ENCODE measurements at places on chromosomes 7 and 10.

DNA sequence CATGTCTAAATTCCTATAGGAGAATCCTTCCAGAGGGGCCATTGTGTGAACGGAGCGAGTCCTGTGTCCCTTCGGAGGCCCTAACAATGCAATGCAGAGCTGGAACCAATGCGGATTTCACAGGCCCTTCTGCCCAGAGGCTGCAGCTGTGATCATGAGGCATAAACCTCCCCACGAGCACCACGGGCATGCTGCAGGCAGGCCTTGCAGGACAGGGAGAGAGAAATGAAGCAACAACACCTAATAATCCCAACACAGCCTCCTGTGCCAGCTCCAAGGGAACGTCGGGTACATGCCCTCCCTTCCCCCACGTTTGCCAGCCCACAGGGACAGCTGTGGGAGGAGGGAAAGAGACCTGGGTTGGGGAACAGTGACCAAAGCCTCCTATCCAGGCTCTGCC, 74.4 kb downstream of the TNS3 start:
- no peak for DNase-seq

DNA sequence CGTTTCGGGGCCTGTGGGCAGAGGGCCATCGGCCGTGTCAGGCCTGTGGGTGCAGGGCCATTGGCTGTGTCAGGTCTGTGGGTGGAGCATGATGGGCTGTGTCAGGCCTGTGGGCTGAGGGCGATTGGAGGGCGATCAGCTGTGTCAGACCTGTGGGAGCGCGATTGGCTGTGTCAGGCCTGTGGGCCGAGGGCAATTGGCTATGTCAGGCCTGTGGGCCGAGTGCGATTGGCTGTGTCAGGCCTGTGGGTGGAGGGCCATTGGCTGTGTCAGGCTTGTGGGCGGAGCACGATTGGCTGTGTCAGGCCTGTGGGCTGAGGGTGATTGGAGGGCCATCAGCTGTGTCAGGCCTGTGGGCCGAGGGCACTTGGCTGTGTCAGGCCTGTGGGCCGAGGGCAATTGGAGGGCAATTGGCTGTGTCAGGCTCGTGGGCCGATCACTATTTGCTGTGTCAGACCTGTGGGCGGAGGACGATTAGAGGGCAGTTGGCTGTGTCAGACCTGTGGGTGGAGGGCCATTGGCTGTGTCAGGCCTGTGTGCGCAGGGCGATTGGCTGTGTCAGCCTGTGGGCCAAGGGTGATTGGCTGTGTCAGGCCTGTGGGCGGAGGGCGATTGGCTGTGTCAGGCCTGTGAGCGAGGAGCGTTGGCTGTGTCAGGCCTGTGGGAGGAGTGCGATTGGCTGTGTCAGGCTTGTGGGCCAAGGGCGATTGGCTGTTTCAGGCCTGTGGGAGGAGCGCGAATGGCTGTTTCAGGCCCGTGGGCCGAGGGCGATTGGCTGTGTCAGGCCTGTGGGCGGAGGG, 54.1 kb downstream of the DYNC2I1 start:
- peak; percentile 4 for DNase-seq

GRCh38 chr10:35937546-35937945, 295.4 kb upstream of the FZD8 start:
- no peak for DNase-seq

DNA sequence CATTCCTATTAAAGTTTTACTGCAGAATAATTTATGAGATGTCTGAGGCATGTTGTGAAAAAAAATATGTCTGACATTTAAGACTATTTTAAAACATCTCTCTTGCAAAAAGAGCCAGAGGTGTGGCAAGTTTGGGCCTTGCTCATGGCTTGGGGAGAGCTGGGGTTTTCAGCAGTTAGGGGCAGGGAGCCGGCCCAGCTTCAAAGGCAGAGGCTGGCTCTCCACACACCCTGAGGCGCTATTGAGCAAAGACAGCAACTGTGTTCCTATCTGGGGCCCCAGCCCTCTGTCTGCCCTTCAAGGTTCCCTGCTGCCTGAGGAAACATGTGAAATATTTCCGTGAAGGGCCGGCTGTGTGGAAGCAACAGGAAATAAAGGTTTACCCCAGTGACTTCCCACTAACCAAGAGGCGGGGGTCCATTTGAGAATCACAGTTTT, 94.0 kb downstream of the SORBS1 start:
- DNase-seq = no peak

GRCh38 chr7:105403128-105403527, 14.4 kb upstream of the SRPK2 start:
- no peak for DNase-seq

- no peak for DNase-seq
Observed at GRCh38 chr7:147885869-147886268, 704.7 kb upstream of the C7orf33 start.

DNA sequence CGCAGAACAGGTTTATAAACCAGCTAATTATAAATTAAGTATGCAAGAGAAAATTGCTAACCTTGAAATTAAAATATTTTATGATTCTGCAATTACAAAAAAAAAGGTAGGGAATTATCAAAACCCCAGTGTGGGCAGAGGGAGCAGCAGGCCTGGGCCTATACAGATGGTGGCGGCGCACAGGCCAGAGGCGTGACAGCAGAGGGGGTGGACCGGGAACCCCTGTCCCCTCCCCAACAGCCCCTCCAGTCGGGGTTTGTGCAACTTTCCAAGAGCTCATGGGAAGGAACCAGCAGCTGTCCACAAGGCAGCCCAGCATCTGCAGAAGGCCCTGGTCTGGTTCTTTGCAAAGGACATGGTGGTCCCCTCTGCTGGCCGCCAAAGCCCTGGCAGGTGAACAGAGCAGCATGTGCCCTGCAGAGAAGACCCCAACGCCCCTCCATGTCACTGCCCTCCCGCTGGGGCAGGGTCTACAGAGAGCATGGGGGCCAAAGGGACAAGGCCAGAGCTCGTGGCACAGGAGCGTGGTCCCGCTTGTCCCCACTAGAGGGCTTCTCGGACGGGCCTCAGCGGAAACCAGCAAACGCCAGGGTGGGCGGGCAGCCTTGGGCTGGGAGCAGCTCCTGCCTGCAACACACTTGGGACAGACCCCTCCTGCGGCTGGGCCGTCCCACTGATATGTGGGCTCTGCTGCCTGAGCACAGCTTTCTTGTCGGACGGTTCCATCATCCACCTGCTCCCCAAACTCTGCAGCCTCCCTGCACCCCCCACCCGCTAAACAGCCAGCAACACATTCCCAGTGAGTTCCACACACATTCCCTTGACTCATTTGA, 75.1 kb downstream of the EBF3 start:
- DNase-seq = peak; percentile 56

GRCh38 chr10:84008878-84009277, 130.4 kb upstream of the GHITM start:
- peak; percentile 16 for DNase-seq

GRCh38 chr10:61051344-61051743, 107.4 kb upstream of the RHOBTB1 start:
- no peak for DNase-seq

GRCh38 chr7:41428381-41428780, 274.5 kb downstream of the INHBA start:
- DNase-seq = no peak

GRCh38 chr7:74527842-74528241, 74.1 kb downstream of the GTF2IRD1 start:
- DNase-seq = no peak

GRCh38 chr7:99943641-99944496, 14.4 kb upstream of the GJC3 start:
- DNase-seq = no peak

- no peak for DNase-seq
Observed at GRCh38 chr7:116148108-116148507, 62.2 kb upstream of the TES start.

GRCh38 chr7:4302203-4302905, 379.7 kb upstream of the FOXK1 start:
- DNase-seq = no peak

- DNase-seq = no peak
Observed at GRCh38 chr10:70982443-70982842, 94.1 kb upstream of the PCBD1 start.

- no peak for DNase-seq
Observed at GRCh38 chr10:57336341-57336740, 931.4 kb downstream of the IPMK start.

DNA sequence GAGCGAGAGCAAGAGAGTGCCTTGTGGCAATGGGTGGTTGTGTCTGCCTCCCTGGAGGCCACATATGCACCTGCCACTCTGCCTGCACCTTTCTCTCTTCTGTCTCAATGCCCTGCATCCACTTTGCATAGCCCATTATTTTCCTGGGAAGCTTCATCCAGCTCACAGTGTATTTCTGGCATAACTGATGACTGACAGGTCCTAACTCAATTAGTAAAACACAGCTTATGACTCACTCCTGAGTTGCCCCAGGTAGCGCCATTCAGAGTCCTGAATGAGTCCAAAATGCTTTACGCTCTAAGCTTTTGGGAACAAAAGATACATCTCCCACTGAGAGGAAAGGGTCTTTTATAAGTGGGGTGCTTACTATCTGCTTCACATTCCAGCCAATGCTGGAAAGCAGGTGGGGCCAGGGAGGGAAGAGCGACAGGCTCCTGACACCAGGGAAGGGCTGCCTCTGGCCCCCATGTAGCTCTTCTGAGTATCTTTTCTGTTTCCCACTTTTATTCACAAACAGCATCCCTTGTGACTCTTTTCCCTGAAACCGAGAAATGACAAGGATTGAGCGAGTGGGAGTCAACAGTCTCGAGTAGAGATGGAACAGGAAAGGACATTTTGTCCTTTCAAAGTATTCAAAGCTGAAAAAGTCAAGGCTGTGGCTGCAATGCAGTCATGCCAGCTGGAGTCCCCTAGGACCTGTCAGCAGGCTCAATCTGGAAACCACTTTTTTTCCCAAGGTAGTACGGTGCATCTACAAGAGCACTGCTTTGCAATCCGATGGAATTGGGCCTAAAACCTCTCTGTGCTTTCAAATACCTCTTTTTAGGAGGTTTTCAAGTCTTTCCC, 479.3 kb upstream of the PODXL start:
- DNase-seq = no peak

- no peak for DNase-seq
Observed at GRCh38 chr10:125133696-125134482, 26.5 kb downstream of the CTBP2 start.

- no peak for DNase-seq
Observed at GRCh38 chr10:104440221-104440620, 86.6 kb downstream of the CFAP58 start.

DNA sequence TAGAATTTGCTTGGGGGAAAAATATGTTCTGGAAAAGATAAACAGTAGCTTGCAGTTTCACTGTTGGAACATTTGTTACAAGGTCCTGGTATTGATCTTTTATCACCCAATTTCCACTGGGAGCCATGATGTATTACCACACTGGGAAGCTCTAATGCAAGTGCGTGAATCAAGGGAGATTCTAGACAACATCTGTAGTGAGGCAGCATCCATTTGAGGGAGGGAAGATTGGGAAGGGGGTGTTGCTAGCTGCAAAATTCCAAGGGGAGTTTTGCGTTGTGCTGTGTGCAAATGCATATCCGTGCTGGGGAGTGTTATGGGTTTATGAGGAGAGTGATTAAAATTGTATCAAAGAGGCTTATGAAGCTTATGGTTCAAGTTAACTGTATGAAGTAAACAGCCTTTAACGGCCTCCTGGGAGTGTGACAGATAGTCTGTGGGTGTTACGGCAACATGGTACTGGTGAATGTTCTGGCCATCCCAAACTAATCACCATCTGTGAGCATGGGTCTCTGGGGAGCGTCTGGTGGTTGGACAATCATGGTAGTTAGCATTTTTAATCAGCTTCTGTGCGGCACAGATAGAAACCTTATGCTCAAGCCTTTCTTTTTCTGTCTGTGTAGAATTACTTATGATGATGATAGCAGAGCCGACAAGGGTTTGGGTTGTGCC, 601.9 kb upstream of the GALNT17 start:
- DNase-seq = no peak

DNA sequence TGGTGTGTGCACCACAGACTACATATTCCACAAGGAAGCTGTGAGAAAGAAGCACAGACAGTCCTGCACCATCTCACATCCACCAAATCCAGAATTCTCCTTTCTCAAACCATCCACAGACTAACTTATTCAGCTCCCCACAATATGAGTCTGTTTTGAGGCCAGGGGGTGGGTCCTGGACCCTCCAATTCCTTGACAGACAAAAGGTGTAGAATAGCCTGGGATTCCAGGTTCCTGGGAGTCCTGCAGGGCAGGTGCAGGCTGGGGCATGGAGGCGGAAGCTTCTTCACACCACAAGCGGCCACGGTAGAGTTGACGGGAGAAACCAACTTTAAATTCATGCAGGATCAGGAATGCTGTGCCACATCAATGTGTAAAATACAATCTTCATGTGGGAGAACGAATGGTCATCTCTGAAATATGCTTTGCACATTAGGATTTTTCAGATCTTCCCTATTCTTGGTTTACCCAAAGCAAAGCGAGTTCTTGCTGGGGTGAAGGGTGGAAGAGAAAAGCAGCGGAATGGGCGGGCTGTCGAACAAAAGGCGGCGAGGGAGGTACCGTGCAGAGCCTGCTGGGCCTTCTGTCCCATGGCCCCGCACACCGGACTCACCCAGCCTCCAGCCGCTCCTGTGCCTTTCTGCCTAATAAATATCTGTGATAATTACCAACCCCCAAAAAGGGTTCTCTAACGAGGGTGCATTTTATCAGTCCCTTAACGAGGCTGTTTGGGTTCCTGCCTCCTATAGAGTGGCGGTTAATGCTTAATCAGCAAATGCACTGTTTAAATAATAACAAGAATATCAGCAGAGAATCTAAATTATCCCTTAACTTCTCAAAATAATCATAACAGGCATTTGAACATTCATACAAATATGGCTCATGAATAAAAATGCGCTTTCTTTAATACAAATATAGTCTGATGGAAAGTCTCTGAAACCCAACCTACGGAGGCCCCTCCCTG, 514.0 kb downstream of the DNAJB6 start:
- no peak for DNase-seq

GRCh38 chr7:72078301-72078700, 333.8 kb downstream of the CALN1 start:
- DNase-seq = no peak

GRCh38 chr10:61842755-61843497, 58.6 kb upstream of the ARID5B start:
- no peak for DNase-seq

DNA sequence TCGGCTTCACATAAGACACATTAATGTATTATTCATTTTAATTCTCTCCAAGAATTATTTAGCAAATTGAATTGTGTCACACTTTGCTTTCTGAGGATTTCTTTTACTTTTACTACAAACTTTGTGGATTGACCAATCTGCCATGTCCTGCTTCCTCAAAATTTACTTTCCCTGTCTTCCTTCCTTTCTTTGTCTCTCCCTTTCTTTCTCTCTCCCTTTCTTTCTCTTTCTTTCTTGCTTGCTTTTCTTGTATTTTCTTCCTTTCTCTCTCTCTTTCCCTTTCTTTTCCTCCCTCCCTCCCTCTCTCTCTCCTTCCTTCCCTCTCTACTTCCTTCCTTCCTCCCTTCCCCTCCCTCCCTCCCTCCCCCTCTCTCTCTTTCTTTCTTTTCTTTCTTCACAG, 37.8 kb downstream of the SP8 start:
- no peak for DNase-seq

Measured in activated naive CD8-positive, alpha-beta T cell treated with anti-CD3 and anti-CD28 coated beads for 36 hours (primary cell).